ENCODE measurements at places on chromosomes 1 and 21.

DNA sequence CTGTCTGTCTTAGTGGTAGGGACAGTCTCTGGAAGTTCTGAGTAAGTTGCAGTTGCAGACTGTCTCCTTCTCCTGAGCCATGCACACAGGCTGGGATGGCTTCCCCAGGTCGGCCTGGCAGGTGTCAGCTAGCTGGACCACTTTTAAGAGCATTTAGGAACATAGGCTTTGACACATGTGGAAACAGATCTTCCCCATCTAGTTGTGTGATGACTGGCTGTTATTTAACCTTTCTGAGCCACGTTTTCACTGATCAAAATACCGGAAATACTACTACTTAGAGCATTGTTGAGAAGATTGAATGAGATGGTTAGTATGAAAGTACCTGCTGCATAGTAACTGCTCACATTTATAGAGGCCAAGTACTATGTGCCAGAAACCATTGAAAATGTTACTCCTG lies 6.2 kb upstream of the MAPKAPK2 start:
- H3K36me3 ChIP-seq, result no peaks in the 10 kb centered on the region
- peaks cover 29% of the 10 kb centered on the region for H3K4me1 ChIP-seq
- DNase-seq, result no peak
- H3K27me3 ChIP-seq, result no peaks in the 10 kb centered on the region

GRCh38 chr1:209029737-209030136 lies 553.8 kb upstream of the CAMK1G start:
- no peak for DNase-seq
- no peaks in the 10 kb centered on the region for H3K4me1 ChIP-seq
- no peak overlapping the region for H3K4me3 ChIP-seq
- no peak overlapping the region for H3K27ac ChIP-seq

DNA sequence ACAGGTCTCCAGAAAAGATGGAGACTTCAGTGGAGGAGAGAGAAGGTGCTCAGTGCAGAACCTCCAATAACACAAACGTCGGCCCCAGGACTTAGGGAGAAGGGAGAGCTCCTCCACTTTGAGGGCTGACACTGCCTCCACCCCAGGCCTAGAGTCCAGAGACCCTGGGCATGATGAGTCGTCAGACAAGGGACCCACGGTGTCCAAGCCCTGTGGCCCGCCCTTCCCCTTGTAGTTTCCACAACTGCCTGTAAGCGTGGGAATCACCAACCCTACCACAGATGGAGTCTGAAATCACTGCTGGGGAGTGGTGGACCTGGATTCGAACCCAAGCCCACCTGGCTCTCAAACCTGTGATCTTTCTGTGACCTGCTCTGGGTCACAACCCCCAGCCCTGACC lies 281.1 kb downstream of the NPHP4 start:
- no peaks in the 10 kb centered on the region for H3K4me1 ChIP-seq
- H3K36me3 ChIP-seq, result no peaks in the 10 kb centered on the region
- H3K27ac ChIP-seq, result no peak overlapping the region
- H3K4me3 ChIP-seq, result no peak overlapping the region
- no peak for DNase-seq

- H3K27me3 ChIP-seq, result no peaks in the 10 kb centered on the region
- no peak for DNase-seq
- H3K36me3 ChIP-seq, result no peaks in the 10 kb centered on the region
- H3K27ac ChIP-seq, result no peak overlapping the region
- no peaks in the 10 kb centered on the region for H3K4me1 ChIP-seq
These were observed 35.0 kb downstream of the INAVA start for GRCh38 chr1:200929530-200930278.

DNA sequence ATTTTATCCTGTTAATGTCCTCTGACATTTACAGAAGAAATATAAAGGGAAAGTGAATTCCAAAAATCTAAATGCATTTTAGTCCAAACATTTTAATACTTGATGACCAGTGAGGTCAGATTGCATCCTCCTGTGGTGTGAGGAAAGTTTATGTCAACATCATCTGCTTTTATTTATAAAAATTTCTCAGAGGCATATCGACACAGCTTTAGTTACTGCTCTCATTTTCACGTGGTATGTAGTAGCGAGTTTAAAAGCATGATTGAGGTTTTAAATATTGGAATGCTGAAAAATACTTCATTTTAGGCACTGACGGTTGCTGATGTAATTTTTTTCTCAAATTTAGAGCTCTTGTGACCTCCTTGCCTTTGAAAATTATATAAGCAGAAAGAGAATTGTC lies 234.8 kb downstream of the HMCN1 start:
- H3K27ac ChIP-seq, result no peak overlapping the region
- no peak overlapping the region for H3K4me3 ChIP-seq
- H3K27me3 ChIP-seq, result no peaks in the 10 kb centered on the region
- peaks cover 7% of the 10 kb centered on the region for H3K4me1 ChIP-seq
- DNase-seq, result no peak

DNA sequence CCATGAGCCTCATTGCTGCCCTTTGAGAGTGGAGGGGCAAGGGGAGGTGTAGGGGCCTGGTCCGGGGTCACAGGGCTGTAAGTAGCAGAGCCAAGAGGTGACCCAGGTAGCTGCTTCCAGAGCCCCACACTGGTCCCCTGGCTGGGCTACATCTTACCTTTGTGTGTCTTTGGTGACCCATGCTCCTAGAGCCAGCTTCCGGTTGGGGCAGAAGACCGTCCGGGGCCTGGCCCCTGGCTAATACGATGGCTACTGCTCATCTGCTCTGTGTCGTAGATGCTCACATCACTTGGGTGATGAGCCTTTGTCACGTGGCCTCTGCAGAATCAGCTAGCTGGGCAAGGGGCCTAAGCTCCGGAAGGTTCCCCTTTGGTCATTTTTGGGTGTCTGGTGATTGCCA lies 20.6 kb downstream of the ABCG1 start:
- H3K27ac ChIP-seq, result no peak overlapping the region
- H3K36me3 ChIP-seq, result no peaks in the 10 kb centered on the region
- DNase-seq, result no peak
- H3K27me3 ChIP-seq, result no peaks in the 10 kb centered on the region
- H3K4me1 ChIP-seq, result peaks cover 28% of the 10 kb centered on the region

DNA sequence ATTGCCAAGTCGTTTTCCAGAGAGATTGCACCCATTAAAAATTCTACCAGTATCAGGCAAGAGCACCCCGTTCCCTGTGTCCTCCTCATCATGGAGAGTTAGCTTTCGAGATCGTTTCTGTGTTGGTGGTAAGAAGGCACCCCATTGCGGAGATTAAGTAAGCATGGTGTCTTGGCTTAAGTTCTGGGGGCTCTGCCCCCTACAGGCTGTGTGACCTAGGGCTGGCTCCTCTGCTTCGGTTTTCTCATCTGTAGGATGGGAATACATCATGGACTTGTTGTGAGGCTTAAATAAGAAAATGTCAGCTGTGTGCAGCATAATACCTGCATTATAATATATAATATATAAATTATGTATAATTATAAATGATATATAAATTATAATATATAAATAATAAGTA lies 36.8 kb upstream of the TENT5C start:
- no peaks in the 10 kb centered on the region for H3K4me1 ChIP-seq
- no peak overlapping the region for H3K27ac ChIP-seq
- H3K27me3 ChIP-seq, result no peaks in the 10 kb centered on the region
- no peak for DNase-seq
